ENCODE measurements at places on chromosomes 12 and 14. TPM values are rescaled to one million over a fixed set of nuclear protein-coding genes. Genes with fewer than 3 reads are reported as not detected.

ABCD4 gene
- 26.2 TPM for total RNA-seq

CFAP73 gene
- total RNA-seq = not detected

SLC22A17 gene
- 23.1 TPM for total RNA-seq

PTGER2 gene
- 30.0 TPM for total RNA-seq

CD27 gene
- total RNA-seq = 0.17 TPM

FSCB gene
- total RNA-seq = not detected

GLIPR1 gene
- 36.0 TPM for total RNA-seq

BTBD6 gene
- total RNA-seq = 39.5 TPM

USP15 gene
- 57.6 TPM for total RNA-seq

IRAK3 gene
- 7.4 TPM for total RNA-seq

SLC38A6 gene
- 93.3 TPM for total RNA-seq

PLEKHD1 gene
- total RNA-seq = under 0.01 TPM

NPFF gene
- not detected for total RNA-seq

NOXRED1 gene
- total RNA-seq = 0.26 TPM

RNF212B gene
- not detected for total RNA-seq

GPRC5A gene
- total RNA-seq = 2.3 TPM

DTX1 gene
- 0.26 TPM for total RNA-seq

CD163L1 gene
- total RNA-seq = not detected

FAM181A gene
- total RNA-seq = not detected
